ENCODE measurements at places on chromosomes 1 and 21.

GRCh38 chr21:45167796-45168222 lies 93.4 kb downstream of the ADARB1 start:
- DNase-seq: no peak

DNA sequence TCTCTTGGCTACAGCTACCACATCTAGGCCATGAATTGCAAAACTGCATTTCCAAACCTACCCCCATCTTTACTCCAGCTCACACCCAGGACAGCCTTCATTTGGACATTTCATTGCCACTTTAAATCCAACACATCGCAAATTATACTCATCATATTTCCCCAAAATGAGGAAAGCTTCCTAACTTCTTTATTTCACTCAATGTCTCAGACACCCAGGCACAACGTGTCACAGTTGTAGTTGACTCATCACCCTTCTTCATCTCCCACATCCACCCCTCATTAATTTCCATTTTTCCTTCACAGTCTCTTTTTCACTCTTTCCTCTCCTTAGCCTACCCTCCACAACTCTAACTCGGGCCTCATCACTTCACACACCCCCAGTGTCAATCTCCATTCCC lies 6.7 kb downstream of the OTUD7B start:
- no peak for DNase-seq

GRCh38 chr1:74463333-74463988 lies 49.0 kb downstream of the LRRC53 start:
- no peak for DNase-seq

- DNase-seq: no peak
These were observed 51.7 kb downstream of the UBIAD1 start for GRCh38 chr1:11324567-11325165.

GRCh38 chr1:244327533-244327932 lies 124.2 kb downstream of the ADSS2 start:
- DNase-seq: no peak

DNA sequence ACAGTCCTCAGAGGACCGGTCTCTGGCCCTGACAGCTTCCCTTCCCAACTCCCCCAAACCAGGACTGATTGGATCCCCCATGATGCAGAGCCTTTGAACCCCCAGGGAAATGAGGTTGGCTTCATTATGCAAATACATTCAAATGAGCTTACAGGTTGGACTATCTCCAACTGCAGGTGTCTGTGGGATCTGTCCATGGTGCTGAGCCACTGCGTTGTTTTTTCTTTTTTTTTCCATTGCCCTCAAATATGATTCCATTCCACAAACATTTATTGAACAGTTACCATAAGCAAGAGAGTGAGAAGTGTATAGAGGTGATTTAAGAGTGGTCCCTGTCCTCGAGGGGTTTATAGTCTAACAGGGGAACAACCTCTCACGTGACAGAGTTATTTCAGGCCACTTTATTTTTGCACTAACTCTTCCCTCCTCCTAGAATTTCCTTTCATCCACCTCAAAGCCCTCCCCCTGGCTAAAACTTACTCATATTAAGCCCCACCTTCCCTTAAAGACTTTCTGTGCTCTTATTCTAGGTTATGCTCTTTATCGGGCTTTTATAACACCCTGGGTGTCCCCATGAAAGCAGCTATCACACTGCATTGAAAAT lies 21.9 kb downstream of the DLGAP3 start:
- DNase-seq: no peak

DNA sequence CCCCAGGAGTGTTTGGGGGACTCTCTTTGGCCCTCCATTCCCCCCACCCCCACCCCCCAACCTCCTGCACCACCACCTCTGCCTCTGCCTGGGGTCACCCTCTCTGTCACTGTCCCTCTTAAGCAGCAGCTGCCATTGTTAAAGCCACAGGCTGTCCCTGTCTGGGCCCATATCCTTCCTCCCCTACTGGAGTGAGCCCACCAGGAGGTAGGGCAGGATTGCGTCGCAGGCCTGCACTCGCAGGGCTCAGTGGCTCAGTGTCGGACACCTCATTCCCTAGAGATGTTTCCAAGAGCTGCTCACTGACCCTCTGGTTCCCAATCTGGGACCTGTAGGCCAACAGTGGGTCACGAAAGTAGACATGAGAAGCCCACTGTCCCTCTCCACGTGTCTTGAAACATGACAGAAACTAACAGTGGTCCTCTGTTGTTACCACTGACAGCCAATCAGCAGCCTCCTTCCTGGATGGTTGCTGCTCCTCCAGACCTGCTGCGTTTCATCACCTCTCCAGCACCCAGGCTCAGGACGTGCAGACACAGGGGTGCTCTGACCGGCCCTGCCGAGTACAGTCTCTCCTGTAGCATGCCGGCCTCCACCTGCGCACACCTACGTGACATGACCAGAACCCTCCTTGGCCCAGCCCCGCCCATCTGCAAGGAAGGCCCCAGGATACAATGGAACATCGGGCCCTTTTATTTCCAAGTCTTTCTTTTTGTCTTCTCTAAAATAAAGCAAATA lies 7.7 kb downstream of the PRDM15 start:
- DNase-seq: no peak

DNA sequence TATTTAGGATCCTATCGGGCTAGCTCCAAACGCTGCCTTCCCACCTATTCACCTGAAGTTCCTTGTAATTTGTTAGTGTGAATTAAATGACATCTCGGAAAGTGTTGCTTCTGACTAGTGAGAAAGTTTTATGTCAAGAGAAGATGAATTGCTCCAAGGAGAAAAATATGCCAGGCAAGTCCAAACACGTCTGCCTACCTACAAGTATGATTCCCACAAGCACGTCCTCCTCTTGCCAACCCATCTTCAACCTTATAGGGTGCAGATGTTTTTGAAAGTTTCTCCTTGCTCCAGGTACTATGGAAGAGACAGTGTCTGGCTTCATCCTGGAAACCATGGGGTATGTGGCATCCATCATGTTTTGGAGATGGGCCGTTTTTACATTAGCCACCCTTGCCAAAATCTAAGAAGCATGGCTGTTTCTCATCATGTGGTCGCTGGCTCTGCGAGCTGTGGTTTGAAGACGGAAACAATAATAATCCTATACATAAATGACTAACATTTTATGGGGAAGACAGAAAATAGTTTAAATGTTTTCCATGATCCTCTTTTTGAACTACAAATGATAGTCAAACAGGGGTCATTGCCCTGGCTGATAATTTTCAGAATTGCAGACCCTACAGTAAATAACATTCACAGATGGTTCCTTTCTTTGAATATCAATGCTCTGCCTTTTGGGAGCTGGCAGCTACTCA lies 505.8 kb downstream of the SMYD3 start:
- no peak for DNase-seq

DNA sequence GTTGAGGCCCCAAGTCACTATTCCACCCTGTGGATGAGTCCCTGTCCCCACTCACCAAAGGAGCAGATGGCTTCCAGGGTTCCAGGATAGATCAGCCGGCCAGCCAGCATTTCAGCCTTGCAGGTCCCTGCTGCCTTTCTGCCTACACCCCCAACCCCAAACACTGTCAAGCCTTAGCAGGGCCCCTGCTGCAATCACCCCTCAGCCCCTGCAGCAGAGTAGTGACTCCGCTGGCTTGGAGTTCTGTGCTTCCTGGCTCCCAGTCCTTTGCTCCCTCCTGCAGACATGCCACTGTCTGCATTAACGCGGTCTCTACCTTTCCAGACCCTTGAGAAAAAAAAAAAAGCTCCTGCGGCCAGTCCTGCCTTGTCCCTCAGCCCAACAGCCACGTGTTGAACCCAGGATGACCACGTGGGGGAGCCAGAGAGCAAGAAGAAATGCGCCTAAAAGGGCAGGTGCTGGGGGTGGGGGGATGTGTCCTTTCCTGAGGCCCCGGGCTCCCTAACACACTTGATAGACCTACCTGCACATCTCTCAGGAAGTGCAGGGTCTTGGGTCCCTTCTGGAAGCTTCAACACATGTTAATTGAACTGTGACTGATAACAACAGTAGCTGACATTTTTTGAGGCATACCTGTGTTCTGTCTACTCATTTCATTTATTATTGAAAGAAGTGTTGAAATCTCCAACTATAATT lies 37.4 kb downstream of the RASSF5 start:
- no peak for DNase-seq

DNA sequence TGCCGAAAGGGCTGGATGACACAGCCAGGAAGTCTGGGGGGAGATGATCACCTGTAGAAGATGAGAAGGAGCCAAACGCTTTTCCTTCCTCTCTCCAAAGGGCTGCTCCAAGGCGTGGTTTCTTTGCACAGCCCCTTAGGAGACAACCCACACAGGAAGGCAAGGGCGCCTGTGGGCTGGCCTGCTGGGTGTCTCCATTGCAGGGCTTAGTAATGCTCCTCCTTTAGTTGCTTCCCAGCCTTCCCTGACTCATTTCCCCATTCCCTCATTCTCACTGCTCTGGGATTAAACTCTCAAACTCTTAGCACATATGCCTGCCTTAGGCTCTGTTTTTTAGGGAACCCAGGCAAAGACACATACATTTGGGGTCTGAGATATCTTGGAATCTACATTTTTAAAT lies 1.7 kb upstream of the CLCA1 start:
- no peak for DNase-seq

- no peak for DNase-seq
These were observed 28.6 kb downstream of the GNG12 start for GRCh38 chr1:67804710-67805109.

GRCh38 chr1:171787686-171788480 lies 6.4 kb downstream of the METTL13 start:
- DNase-seq: no peak

GRCh38 chr1:38648417-38648816 lies 211.2 kb downstream of the RRAGC start:
- DNase-seq: no peak

GRCh38 chr1:12467570-12468286 lies 150.3 kb downstream of the DHRS3 start:
- DNase-seq: no peak

GRCh38 chr1:23598424-23598823 lies 39.1 kb upstream of the ID3 start:
- DNase-seq: no peak

DNA sequence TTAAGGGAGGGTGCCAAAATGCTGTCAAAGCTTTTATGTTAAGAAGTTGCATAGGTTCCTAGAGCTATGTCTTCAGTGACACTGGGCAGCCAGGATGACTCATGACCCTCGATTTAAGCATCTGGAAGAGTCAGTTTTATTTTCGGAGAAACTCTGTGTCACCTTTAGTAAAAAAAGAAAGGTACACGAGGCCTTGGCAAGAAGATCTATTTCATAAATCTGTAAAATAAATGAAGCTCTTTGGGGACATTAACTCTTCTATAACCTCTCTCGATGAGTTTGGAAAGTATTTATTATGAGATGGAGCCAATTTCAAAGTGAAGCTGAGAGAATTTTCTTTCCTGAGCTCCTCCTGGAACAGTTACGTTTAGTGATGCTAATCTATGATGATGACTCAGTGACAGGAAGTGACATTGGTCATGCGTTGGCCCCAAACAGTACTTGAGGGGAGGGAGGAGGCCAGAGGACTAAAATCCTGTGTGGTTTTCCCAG lies 156.5 kb downstream of the HLX start:
- no peak for DNase-seq

DNA sequence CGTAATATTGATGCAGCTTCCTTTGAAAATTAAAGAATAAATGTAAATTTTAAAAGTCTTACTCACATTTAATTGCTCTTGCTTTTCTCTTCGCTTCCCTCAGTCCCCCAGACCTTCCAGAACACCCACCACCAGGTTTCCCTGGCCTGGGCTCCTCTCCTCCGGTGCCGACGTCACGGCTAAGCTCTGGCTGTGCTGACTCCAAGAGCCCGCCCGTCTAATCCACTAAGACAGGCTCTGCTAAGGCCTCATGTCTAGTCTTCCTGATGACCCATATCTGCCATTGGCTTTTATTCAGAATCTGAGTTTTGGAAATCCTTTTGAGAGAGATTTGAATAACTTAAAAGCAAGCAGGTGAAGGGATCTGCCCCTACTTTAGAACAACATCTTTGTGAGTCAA lies 53.9 kb upstream of the NADK start:
- no peak for DNase-seq

- DNase-seq: no peak
These were observed 75.1 kb upstream of the ZBTB40 start for GRCh38 chr1:22376546-22376945.

GRCh38 chr1:16907870-16908758 lies 12.3 kb downstream of the RNU1-2 start:
- DNase-seq: no peak

GRCh38 chr1:197468543-197469175 lies 200.6 kb downstream of the CRB1 start:
- DNase-seq: no peak

DNA sequence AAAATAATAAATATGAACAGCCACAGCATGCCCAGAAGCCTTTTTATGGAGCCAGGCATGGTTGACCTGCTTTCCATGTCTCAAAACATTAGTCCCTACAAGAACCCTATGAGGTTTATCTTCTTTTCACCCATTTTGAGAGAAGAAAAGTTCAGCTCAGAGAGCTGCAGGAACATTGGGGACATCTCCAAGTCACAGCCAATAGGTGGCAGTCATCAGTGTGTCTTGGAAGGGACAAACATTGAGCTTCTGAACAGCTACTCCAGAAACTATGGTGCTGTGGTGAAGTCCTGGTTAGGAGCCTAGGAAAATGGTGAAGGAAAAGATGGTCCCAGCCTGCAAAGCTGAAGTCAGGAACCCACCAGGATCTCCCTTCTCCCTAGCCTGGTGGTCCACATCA lies 73.6 kb downstream of the JMJD4 start:
- DNase-seq: no peak

GRCh38 chr1:165152109-165152508 lies 204.4 kb downstream of the LMX1A start:
- DNase-seq: no peak

DNA sequence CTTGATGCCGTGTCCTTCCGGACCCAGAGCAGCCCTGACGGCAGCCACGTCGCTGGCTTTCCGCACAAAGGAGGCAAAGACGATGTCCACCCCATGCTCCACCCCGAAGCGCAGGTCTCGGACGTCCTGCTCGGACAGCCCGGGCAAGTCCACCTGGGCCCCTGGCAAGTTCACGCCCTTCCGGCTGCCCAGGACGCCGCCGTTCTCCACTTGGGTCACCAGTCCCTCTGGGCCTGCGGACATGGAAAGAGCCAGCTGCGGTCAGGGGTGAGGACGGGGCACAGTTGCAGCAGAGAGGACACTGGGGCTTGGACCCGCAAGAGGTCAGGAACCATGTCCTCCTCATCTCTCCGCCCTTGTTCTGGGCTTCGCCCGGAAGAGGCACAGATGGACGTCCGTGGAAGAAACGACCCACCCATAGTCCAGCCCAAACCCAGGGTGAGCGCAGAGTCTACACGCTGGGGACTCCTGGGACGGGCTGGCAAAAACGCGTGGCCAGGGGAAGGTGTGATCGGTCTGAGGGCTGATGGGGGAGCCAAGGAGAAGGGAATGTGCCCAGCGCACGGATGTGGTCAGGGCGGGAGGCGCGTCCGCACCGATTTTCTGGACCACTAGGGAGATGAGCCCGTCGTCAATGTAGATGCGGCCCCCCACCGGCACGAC lies 6.6 kb downstream of the PKLR start:
- no peak for DNase-seq

GRCh38 chr1:28175955-28176485 lies 470 bp downstream of the PTAFR start:
- DNase-seq: no peak

- DNase-seq: no peak
These were observed 749 bp downstream of the AKIRIN1 start for GRCh38 chr1:38991638-38992411.

All from esophagus squamous epithelium (tissue), 5 donors.